ENCODE measurements at places on chromosomes 11 and 22.
A peak's percentile ranks its signal among the peaks of the same experiment; 100 is the strongest.

- DNase-seq: peak; percentile 23
These were observed 31.7 kb downstream of the TPCN2 start for GRCh38 chr11:69080257-69080995.

DNA sequence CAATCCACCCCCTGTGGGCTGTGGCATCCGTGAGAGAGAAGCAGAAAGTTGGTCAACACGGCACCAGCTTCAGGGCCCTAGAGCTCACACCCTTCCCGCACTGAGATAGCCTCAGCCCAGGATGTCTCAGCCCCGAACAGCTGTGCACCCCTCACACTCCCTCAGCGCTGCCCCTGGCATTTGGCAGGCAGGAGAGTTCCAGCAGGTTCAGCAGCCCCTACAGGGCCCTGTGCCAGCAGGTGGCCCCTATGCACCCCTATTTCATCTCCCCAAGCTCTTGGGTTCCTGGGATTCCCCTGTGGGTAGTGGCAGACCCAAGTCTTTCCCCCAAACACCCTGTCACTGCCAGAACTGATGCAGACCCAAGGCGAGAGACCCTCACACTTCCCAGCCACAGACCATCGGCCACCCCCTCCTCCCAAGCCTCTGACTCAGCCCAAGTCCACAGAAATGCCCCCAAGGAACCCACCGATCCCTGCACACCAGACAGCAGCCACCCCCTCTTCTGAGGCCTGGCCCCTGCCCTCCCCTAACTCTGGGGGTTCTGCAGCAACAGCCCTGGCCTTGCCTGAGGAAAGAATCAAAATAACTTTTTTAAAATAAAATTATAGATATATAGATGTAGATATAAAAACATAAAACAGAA, 183.6 kb downstream of the IGLL1 start:
- DNase-seq: no peak

- DNase-seq: no peak
These were observed 14.3 kb downstream of the NPTXR start for GRCh38 chr22:38829485-38829884.

- no peak for DNase-seq
These were observed 375.6 kb upstream of the CCDC90B start for GRCh38 chr11:83661491-83662350.

- no peak for DNase-seq
These were observed 19.4 kb upstream of the APLP2 start for GRCh38 chr11:130050257-130050656.

DNA sequence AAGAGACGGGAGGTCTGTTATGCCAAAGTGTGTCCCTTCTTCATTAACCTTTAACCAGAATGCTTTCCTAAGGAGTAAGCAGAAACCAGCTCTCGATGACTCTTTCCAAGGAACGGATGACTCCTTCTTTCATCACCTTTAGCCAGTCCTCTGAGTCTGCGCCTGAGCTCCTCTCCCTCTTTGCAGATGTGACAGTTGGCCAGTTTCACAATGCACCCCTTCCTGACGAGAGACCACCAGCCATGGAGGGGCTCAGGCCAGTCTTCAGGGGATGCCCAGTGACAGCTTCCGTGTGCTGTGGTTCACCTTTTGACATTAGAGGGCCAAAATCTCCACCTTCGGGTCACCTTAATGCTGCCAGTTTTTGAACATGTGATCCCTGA, 826.1 kb downstream of the TBC1D22A start:
- DNase-seq: no peak

GRCh38 chr11:76769645-76770586, 13.2 kb upstream of the TSKU start:
- DNase-seq: no peak

DNA sequence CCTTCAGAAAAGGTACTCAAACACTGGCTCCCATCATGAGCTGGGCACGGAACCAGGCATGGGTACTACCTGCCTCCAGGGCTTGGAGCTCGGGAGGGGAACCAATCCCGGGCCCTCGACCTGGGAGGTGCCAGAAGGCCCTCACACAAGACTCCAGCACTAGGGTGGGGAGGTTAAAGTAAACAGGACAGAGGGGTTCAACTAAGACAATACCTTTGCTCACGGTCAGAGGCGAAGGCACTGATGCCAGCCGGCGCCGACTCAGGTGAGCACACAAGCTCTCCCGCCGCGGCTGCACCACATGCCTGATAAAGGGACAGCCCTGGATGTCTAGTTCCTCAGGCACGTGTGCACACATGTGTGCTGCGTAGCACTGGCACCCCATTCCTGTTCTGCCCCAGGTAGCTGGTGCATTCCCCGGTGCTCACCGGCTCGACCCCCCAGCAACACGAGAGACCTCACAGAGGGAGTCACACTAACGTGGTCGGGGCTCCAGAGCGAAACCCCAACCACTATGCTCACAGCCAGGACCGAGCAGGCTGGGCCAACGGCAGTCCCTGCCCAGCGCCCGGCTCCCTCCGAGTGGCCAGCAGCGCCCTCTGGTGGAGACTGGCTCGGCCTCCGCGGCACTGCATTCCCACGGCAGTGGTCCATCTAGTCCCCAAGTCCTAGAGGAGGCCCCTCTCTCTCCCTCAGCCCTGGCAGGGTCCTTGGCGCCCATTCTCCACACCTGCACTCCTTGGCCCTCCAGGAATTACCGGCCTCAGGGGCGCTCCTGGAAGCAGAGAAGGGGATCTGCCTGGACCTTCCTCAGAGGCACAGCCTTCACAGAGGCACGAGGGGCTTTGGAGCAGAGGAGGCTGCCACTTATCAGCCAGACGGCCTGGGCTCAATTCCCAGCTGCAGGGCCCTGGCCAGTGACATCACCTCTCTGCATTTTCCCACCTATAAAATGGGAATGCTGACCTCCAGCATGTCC, 28.8 kb upstream of the MOB2 start:
- DNase-seq: peak; percentile 39

DNA sequence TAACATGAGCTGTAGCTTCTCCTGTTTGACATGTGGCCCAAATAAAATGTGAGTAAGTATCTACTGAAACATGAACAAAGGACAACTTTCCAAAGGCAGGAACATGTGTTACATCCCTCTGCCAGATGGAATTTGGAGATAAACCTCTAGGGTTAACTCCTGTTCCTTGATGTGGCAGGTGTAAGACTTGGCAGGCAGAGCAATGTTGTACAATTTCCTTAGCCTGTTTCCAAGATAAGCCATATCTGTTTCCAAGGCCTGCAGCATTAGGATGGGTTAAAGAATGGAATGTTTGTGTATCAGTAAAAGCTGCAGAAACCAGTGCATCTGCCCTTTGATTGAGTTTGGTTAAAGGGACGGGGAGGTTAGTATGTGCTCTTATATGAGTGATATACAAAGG, 8.8 kb upstream of the DNAJB13 start:
- no peak for DNase-seq

GRCh38 chr11:94141511-94142307, 13.1 kb downstream of the PANX1 start:
- DNase-seq: peak; percentile 36

DNA sequence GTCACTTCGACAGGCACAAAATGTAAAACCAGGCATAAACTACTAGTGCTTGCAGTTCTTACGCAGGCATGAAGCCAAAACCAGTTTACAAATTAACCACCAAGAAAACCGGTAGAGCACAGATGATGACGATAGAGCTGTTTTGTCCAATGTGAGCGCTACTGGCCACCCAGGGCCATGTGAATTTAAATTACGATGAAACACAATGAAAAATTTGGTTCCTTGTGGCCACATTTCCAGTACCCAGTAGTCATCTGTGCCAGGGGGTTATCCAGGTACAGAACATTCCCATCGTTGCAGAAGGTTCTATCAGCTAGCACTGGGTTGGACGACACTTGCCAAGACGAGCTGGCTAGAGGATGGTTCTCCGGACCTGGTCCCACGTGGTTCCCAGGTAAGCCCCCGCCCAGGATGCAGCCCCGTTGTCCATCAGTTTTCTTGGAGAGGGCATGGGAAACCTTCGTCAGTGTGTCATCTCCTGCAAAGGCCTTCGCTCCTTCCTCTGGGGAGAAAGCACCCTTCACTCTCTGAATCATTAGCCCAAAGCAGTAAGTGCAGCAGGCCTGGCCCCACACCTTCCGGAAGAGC, 1.1 kb upstream of the CD81 start:
- DNase-seq: no peak

DNA sequence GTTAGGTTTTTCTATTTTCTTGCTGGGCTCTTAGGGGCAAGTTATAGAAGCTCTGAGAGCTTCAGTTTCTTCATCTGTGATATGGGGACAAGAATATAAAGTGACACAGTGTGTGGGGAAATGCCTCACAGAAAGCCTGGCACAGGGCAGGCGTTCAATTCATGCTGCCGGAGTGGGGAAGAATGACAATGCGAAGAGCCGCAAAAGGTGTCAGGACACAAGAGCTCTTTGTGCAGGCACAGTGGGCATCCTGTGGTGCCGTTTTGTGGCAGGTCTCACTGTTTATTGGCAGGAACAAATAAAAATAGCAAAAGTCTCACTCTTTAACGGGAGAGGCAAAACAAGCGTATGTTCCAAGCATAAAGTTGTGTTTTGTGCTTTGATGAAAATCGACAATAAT, 112.1 kb downstream of the TIMP3 start:
- DNase-seq: no peak

- peak; percentile 36 for DNase-seq
These were observed 67.9 kb upstream of the WNT7B start for GRCh38 chr22:46044621-46045458.

- peak; percentile 28 for DNase-seq
These were observed 1.6 kb upstream of the PHLDA2 start for GRCh38 chr11:2930704-2931419.

DNA sequence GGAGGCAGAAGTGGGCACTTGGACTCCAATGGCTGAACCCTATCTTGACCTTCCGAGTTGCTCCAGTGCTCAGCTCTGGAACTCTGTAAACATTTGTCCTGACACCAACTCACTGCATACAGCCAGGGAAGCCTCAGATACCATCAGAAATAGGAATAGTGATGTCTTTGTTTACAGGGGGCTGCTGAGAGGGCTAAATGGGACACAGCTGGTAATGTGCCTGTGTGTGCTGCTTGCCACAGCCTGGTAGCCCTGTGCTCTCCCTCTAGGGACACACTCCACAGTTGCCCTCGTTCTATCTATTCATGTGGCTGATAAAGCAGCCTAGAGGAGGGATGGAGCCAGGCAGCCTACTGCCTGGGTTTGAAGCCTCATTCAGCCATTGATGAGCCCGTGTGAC, 559.8 kb downstream of the MIAT start:
- DNase-seq: no peak

DNA sequence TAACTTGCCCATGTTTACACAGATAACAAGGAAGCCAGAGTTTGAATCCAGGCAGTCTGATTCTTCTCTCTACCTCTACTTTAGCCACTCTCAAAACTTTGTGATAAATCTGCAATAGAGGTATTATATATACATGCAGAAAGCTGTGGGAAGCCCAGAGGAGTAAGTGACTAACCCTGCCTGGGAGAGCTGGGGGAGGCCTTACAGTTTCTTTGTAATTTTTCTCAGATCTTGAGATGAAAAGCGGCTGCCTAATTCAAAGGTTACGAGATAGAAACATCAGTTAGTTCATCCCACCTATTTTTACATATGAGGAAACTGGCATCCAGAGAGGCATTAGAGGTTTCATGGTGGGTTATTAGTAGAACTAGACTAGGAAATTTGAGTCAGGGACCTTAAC, 4.9 kb downstream of the STIM1 start:
- DNase-seq: no peak

GRCh38 chr11:68683536-68684384, 584 bp upstream of the GAL start:
- DNase-seq: no peak

GRCh38 chr11:33195462-33196173, 34.3 kb upstream of the CSTF3 start:
- peak; percentile 52 for DNase-seq

Measured in HCEC 1CT (cell line).